ENCODE measurements at places on chromosomes 7 and 10.

GRCh38 chr7:155213955-155214740, 83.5 kb upstream of the INSIG1 start:
- DNase-seq = peak; percentile 87

GRCh38 chr10:132065491-132066105, at the start of gene JAKMIP3:
Gene JAKMIP3 (plus strand): TSS chr10:132065946. CDS start chr10:132104809, 38,863 bp downstream.
- DNase-seq = peak; percentile 98

DNA sequence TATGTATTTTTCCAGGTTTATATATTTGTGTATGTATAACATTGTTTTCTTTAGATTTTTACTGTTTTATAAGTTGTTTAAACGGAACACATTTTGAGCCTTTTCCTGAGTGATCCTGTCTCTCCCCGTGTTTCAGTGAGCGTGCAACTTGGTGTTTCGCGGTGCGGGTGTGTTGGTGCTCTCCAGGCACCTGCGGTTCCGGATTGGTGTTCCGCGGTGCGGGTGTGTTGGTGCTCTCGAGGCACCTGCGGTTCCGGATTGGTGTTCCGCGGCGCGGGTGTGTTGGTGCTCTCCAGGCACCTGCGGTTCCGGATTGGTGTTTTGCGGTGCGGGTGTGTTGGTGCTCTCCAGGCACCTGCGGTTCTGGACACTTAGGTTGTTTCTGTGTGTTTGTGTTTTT, 20.6 kb downstream of the DYNC2I1 start:
- DNase-seq = no peak

DNA sequence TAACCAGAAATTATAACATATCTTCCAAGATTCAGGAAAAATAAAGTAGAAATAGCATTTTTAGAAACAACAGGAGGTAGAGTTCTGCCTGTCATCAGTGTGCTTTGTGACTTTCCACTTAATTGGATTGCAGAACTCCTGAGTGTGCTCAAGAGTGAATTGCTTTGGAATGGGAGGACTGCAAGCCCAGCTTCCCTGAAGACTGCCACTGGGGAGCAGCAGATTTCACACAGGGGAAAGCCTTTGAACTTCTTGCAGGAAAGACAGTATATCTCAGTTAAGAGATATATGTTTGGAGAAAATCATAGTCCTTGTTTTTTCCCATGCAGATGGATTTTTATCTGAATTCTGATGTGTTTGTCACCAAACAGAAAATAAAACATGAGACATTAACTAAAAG, 124.5 kb downstream of the TMEM168 start:
- DNase-seq = peak; percentile 30

- DNase-seq = no peak
Measured at GRCh38 chr7:4074407-4074806, 607.7 kb upstream of the FOXK1 start.

- no peak for DNase-seq
Measured at GRCh38 chr7:144862612-144863319, 26.9 kb upstream of the TPK1 start.

DNA sequence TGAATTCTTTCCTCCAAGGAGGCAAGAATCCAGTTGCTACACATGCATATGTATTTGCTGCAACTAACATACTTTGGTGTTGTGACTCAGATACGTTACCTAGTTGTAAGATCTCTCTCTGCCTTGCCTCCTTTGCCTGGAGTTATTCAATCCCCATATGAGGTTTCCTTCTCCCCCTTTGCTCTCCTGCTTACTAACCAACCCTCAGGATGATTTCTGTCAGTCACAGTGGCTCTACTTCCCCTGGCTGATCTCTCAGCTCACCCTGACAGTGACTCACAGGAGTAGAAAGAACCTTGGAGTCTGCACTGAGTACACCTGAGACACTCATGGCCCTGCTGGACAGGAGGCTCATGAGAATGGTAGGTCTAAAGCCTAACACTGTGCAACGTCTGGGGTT, 92.0 kb downstream of the TMEM106B start:
- DNase-seq = no peak

DNA sequence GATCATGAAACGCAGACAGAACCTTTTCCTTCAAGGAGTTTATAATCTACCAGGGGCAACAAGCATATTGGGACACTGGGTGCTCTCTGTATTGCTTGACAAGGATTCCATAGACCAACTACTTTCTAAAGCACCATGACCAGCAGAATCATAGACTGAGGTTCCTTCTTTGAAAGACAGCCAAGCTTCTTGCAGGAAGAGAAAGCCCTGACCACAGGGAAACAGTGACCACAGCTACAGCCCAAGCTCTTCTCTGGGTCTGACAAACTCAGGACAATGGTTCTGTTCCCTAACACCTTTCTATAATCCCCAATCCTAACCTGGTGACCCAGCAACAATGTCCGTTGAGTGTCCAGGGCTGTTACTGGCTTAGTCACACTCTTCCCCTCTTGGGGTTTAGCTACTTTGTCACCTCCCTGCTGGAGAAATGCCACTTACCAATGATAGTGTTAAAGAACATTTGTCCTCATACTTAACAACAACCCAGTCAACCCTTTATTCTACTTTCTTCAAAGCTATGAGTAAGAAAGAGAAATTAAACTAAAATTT, 155.7 kb downstream of the JAZF1 start:
- DNase-seq = peak; percentile 12

All from GM23248 (cell line).